CD4-positive, alpha-beta T cell treated with Interleukin-2 at 100 ng/mL for 4 hours (primary cell): ENCODE measurements at places on chromosomes 12 and 14.

DNA sequence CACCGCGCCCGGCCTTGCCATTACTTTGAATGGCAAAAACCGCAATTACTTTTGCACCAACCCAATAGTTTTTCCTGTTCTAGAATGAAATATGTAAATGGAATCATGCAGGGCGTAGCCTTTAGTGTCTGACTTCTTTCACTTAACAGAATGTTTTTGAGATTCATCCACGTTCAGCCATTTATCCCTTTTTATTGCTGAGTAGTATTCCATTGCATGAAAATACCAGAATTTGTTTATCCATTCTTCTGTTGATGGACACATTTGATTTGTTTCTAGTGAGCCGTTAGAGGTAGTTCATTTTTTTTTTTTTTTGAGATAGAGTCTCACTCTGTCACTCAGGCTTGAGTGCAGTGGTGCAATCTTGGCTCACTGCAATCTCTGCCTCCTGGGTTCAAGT is 90.6 kb downstream of the SLC25A47 start:
- DNase-seq, result no peak

DNA sequence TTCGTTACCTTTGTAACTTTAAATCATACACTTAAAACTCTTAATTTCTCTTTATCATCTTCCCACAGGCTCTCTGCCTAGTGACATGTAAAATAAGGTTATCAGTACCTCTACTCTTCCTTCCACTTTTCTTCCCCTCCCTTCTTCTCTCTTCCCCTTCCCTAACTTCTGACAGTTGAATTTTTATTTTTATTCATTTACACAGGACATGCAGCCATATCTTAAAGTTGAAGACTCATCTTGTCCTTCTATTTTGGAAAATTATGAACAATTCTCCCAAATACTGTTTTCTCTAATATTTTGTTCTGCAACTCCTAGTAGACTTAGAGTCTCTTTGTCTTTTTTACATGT is 263.9 kb downstream of the FBXL14 start:
- DNase-seq, result no peak

- DNase-seq, result no peak
Measured at GRCh38 chr12:89348894-89349699, 3.2 kb downstream of the DUSP6 start.

- DNase-seq, result no peak
Measured at GRCh38 chr12:93818488-93819049, 141.4 kb downstream of the CRADD start.

- DNase-seq, result no peak
Measured at GRCh38 chr12:38124247-38125012, 192.1 kb upstream of the ALG10B start.

DNA sequence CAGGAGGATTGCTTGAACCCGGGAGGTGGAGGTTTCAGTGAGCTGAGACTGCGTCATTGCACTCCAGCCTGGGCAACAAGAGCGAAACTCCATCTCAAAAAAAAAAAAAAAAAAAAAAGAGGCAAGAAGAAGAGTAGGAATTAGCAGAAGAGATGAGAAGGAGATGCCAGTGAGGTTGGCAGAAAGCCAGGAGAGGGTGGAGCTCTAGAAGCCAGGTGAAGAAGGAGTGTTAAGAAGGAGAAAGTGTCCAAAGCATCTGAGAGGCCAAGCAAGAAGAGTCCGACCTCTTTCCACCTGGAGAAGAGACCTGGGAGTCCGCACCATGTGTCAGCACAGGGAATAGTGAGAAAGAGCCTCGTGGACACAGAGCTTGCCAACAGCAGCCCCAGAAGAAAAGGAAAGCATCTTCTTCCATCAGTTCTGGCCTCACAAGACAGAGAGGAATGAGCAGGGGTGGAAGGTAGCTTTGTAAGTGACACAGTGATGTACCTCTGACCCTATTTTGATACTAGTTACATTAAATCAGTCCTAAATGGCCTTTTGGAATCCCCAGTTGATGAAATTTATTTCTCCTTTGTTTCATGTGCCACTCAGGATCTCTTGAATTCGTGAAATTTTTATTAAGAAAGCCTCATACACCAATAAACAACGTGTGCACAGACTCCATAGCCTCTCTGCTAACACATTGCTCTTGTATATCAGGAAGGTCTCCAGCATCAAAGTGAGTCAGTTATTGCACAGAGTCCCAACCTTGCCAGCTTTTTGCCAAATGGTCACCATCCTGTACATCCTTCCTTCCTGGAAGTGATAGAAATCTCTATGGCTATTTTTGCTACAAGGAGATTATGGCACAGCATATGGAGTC is 70.6 kb downstream of the SAMD4A start:
- DNase-seq, result no peak

DNA sequence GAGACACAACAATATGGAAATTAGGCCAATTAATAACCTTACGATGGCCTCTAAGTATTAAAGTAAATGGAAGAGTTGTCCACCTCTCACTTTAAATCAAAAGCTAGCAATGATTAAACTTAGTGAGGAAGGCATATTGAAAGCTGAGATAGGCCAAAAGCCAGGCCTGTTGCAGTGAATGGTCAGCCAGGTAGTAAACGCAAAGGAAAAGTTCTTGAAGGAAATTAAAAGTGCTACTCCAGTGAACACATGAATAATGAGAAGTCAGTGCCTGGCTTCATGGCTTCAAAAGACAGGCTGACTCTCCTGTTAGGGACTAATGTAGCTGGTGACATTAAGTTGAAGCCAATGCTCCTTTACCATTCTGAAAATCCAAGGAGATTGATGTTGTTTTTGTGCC is 135.3 kb downstream of the NDUFA12 start:
- DNase-seq, result no peak

GRCh38 chr12:67792185-67792584 is 143.6 kb downstream of the DYRK2 start:
- DNase-seq, result no peak
